ENCODE measurements at places on chromosomes 16 and 17.
A peak's percentile ranks its signal among the peaks of the same experiment; 100 is the strongest.

DNA sequence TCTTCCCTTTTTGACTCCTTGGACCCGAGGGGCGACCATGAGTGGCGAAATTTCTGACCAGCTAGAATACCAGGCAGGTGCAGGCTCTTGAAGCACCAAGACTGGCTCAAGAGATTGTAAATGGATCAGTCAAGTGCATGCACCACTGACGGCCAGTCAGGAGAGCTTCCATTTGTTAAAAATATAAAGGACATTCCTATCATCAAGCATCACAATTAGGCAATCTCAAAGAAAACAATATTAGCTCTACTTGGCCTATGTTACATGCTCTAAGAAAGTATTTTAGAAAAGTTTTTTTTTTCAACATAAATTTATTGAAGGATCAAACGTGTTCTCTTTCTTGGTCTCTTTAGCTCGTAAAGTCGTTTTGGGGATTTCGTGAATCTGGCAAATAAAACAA, 1.5 kb upstream of the PRKCA start:
- H3K4me3 ChIP-seq = peak overlapping the region; percentile 93
- H3K36me3 ChIP-seq = no peaks in the 10 kb centered on the region
- H3K27ac ChIP-seq = no peak overlapping the region
- no peak for DNase-seq

- no peaks in the 10 kb centered on the region for H3K36me3 ChIP-seq
- peaks cover 39% of the 10 kb centered on the region for H3K27me3 ChIP-seq
- H3K27ac ChIP-seq = no peak overlapping the region
- H3K4me3 ChIP-seq = no peak overlapping the region
Measured at GRCh38 chr17:41610965-41611640, 1.5 kb downstream of the KRT16 start.

DNA sequence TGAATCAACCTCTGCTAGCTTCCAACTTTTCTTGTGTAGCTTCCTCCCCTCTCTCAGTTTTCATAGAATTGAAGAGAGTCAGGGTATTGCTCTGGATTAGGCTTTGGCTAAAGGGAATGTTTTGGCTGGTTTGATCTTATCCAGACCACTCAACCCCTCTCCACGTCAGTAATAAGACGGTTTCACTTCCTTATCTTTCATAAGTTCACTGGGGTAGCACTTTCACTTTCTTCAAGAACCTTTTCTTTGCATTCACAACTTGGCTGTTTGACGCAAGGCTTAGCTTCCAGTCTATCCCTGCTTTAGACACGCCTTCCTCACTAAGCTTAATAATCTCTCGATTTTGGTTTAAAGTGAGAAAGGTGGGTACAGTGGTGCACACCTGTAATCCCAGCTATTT, 29.7 kb upstream of the OR1A2 start:
- H3K4me3 ChIP-seq = no peak overlapping the region
- no peak overlapping the region for H3K27ac ChIP-seq
- H3K36me3 ChIP-seq = no peaks in the 10 kb centered on the region
- no peak for DNase-seq

GRCh38 chr16:77548766-77549165, 113.9 kb upstream of the ADAMTS18 start:
- DNase-seq = peak; percentile 77
- peaks cover 5% of the 10 kb centered on the region for H3K27me3 ChIP-seq
- no peaks in the 10 kb centered on the region for H3K4me1 ChIP-seq

DNA sequence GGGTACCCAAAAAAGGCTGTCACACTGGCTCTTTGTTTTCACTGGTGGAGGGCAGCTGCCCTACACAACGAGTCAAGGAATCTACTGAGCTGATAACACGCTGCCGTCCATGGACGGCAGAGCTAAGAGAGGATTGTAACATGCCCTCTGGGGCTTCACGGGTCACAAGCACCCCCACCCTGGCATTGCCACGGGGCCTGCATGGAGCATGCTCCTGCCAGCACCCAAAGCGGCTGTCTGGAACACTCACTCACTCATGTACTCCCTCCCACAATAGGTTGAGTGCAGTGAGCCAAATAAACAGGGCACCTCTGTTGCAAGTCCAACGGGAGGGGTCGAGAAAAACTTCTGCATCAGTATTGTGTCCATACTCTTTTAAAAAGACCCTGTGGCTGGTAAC, 181.6 kb downstream of the MAP2K6 start:
- no peak for DNase-seq
- H3K4me3 ChIP-seq = no peak overlapping the region
- no peaks in the 10 kb centered on the region for H3K36me3 ChIP-seq
- H3K27ac ChIP-seq = no peak overlapping the region

DNA sequence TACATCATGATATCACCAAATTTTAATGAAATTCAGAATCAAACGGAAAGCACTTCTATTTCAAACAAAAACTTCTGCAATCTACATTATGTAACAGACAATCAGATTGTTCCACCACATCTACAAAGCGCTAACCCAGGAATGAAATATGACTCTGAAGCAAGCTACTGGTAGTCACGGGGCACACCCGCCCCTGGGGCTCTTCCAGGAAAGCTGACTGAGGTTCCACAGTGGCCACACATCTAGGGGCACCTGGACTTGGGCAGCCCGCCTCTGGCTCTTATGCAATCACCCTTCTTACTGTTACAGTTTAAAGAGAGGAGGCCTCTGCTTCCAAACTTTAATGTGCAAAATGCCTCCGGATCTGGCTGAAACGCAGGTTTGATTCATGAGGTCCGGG, 27.5 kb downstream of the ZCCHC14 start:
- H3K4me3 ChIP-seq = peak overlapping the region; percentile 70
- peaks cover 3% of the 10 kb centered on the region for H3K36me3 ChIP-seq
- H3K27ac ChIP-seq = peak overlapping the region; percentile 89
- peaks cover 45% of the 10 kb centered on the region for H3K4me1 ChIP-seq
- peak; percentile 92 for DNase-seq
- no peaks in the 10 kb centered on the region for H3K27me3 ChIP-seq

- no peak overlapping the region for H3K4me3 ChIP-seq
- no peak overlapping the region for H3K27ac ChIP-seq
- H3K36me3 ChIP-seq = peaks cover 31% of the 10 kb centered on the region
- DNase-seq = no peak
Measured at GRCh38 chr16:19696961-19697360, 21.1 kb downstream of the KNOP1 start.

GRCh38 chr16:84042308-84042878, at the start of gene SLC38A8:
Gene SLC38A8 (minus strand): TSS chr16:84042795. CDS start chr16:84042157, 638 bp downstream.
- H3K4me3 ChIP-seq = no peak within 1 kb of the TSS
- peaks cover 6% of the 10 kb centered on the region for H3K36me3 ChIP-seq
- no peak for DNase-seq
- no peak within 1 kb of the TSS for H3K27ac ChIP-seq
- peaks cover 4% of the 10 kb centered on the region for H3K4me1 ChIP-seq
- H3K27me3 ChIP-seq = peaks cover 47% of the 10 kb centered on the region

DNA sequence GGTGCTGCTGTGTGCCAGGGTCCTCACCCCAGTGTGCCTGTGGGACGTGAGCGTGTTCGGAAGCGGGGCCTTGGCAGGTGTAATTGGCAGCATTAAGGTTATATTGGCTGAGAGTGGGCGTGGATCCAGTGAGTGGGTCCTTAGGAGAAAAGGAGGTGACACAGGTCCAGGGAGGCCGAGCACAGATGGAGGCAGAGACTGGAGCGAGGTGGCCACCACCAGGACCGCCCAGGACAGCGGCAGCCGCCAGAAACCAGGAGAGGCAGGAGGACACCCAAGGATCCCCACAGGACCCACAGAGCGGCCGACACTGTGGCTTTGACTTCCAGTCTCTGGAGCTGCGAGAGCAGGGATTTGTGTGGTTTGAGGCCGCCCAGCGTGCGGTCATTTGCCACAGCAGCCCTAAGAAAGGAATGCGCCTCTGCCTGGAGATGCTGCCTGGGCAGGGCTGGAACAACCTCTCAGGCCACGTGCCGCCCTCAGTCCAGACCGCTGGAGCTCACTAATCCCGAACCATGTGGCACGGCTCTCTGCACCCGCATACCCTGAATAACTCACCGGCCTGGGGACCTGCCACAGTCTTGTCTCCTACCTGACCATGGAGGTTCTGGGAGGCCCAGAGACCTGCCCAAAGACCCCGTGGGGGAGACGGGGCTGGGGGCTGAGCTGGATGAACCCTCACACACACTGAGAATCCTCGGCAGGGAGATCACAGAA, 45.4 kb downstream of the SOX8 start:
- H3K36me3 ChIP-seq = no peaks in the 10 kb centered on the region
- H3K4me3 ChIP-seq = no peak overlapping the region
- no peak for DNase-seq

DNA sequence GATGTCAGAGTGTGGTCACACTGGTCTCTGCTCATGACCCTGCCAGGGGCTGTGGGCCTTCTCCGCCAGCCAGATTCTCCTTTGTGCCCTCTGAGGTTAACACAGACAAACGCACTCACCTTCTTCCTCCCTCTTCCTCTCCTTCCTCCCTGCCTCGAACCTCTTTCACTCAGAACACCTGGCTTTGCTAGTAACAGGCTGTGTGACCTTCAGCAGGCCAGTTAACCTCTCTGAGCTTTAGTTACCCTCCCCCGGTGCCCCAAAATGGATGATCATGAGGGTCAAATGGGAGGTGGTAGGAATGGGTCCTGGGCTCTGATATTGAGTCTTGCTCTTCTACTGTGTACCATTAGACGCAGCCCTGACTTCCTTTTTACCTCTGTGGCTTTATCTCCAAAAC, 127.1 kb downstream of the OR1D5 start:
- peaks cover 9% of the 10 kb centered on the region for H3K4me1 ChIP-seq
- H3K27ac ChIP-seq = no peak overlapping the region
- no peak overlapping the region for H3K4me3 ChIP-seq

All from mesenchymal stem cell (in vitro differentiated cells and primary cell).